ENCODE measurements at places on chromosomes 3 and 15.
A peak's percentile ranks its signal among the peaks of the same experiment; 100 is the strongest.

DNA sequence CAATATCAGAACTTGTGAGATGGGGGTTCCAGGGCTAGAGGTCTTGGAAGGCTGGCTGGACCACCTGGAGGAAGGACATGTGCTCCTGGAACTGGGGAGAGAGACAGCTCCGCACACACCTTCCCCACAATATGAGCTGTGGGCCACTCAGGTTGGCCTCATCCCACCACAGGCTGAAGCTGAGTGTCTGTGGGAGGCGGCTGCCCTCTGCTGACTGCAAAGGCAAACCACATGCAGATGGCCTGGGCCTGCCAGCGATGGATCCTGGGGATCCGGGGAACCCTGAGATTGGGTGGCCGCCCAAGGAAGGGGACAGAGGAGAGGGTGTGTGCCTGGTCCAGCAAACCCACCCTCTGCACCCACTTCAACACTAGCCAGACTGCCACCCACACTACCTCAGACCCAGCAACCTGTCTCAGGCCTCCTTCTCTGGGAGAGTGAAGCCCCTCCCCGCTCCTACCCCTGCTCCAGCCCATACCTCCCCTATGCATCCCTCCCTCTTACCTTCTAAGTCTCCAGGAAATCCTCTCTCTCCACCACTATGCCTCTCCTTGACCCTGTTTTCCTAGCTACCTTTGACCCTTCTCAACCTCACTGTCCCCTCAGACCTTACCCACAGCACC is 44.8 kb downstream of the CYP11A1 start:
- DNase-seq, result peak; percentile 65

DNA sequence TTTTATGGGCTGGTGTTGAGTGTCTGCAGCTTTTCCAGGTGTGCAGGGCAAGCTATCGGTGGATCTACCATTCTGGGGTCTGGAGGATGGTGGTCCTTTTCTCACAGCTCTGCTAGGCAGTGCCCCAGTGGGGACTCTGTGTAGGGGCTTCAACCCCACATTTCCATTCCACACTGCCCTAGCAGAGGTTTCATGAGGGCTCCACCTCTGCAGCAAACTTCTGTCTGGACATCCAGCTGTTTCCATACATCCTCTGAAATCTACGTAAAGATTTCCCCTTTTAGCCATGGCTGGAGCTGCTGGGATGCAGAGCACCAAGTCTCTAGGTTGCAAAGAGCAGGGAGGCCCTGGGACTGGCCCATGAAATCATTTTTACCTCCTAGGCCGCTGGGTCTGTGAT is 11.6 kb downstream of the RFX7 start:
- DNase-seq, result no peak

- DNase-seq, result no peak
Measured at GRCh38 chr3:196991581-196992460, 23.2 kb upstream of the PIGZ start.

DNA sequence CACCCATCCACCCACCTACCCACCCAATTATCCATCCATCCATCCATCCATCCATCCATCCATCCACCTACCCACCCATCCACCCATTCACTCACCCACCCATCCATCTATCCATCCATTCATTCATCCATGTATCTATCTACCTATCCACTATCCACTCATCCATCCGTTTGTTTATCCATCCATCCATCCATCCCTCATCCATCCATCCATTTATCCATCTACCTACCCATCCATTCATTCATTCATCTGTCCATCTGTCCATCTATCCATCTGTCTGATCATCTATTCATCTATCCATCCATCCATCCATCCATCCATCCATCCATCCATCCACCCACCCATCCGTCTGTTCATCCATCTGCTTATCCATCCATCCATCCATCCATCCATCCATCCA is 65.7 kb downstream of the FBLN2 start:
- no peak for DNase-seq

GRCh38 chr3:139340784-139341183 is 3.0 kb upstream of the MRPS22 start:
- no peak for DNase-seq

DNA sequence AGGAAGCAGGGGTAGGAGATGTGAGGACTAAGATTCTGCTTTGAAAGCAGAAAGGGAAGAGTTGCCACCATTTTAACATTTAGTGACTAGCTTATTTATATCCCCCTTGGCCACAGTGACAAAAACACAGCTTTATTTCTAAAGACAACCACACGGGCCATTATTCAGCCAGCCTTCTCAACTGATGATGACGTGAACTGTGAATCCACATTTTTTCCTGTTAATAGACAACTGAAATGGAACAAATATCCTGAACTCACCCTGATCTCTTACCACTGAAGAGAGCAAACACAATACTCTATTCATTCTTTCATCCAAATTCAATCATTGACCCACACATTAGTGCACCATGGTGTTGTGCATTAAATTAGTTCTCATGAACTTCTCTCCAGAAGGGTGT is 145.1 kb downstream of the TNIK start:
- no peak for DNase-seq

GRCh38 chr3:147421184-147421912 is 12.2 kb downstream of the ZIC1 start:
- DNase-seq, result no peak

DNA sequence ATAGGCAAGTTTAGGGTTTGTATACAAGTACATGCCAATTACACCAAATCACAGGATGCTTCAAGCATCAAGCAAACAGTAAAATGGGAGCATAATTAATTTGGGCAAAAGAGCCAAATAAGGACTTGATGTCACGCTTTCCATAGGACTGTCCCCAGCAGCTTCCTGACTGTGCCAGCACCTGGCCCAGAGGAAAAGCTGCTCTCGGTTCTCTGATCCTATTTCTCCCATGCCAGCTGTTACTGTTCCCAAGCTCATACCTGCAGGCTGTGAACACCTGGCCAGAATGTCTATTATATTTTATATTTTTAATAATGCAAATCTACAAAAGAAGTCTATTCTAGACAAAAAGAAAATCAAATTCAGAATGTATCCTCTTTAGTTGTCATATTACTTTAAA is 12.2 kb downstream of the ZXDC start:
- no peak for DNase-seq

DNA sequence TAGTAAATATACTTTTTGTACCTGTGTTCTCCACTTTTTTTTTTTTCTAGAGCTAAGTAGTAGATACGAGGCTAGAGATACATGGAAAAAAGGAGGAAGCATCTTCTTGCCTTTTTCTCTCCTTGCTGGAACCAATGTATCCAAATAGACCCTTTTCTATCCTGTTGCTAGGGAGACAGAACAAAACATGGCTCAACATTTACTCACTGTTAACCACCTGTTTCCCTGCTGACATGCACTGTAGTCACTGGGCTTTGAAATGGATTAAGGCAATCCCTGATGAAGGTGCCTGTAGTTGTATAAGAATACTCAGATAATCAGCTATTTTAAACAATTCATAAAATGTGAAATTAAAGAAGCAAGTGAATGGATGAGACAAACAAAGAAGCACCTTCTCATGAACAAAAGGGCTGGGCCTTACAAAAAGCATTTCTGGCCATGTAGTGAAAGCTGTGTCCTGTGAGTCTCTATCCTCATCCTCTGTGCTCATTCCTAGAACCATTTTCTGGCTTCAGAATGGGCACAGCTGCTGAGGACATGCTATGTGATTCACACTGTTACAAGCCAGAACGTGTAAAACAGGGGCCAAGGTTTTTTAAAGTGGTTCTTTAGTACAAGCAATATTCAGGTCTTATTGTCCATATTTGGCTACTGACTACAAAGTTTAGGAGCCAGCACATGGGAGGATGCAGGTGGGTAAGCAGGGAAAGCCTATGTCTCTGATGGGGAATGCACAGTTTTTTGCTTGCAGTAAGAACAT is 100.4 kb upstream of the NDN start:
- DNase-seq, result no peak

All from H54 (cell line).